ENCODE measurements at places on chromosomes 1 and 21. TPM values are rescaled to one million over a fixed set of nuclear protein-coding genes. Genes with fewer than 3 reads are reported as not detected.

Gene UBAP2L
- total RNA-seq = 115 TPM

Gene SELENBP1
- 70.5 TPM for total RNA-seq

Gene SPRR1B
- not detected for total RNA-seq

Gene WLS
- 27.3 TPM for total RNA-seq
